Suppressor macrophage treated with lipopolysaccharide for 1 hour (primary cell): ENCODE measurements at places on chromosomes 5 and 9.
A peak's percentile ranks its signal among the peaks of the same experiment; 100 is the strongest.

DNA sequence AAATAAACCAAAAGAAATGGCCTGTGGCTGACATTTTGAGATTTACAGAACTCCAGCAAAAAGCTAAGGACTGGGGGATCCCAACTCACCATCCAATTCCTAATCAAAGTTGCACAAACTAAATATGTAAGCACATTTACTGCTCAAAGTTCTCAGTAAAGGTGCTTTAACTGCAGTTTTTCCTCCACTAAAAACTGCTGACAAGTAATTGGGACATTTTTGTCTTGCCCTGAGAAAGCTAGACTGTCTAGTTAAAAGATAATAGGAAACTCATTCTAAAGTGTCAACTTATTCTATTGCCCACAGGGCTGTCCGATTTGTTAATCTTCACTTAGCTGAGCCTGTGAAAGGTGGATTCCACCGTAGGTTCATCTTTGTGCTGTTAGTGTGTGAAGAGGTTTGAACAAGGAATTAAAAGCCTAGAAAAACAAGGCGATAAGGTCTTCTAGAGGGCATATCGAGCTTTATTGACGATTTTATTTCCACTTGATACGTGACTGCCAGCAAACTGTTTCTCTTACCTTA is 1.0 kb downstream of the DOCK8 start:
- DNase-seq: no peak

DNA sequence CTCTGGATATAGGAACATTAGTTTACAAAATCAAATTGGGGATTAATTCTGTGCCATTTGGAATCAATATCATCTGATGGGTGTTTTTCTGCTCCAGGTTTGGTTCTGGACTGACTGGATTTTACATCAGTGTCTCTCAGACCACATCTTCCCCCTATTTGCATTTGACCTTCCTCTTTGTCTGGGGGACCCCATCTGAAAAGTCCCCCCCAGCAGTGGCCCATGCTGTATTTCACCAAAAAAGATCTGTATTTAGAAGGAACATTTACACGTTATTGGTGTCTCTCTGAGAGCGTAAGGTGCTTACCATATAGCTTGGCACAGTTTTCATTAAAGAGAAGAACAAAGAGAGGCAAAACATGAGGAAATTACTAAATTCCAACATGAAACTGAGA is 215.6 kb upstream of the CLINT1 start:
- DNase-seq: no peak

- DNase-seq: peak; percentile 33
Observed at GRCh38 chr9:31210978-31211570, 1173.4 kb upstream of the ACO1 start.

- DNase-seq: peak; percentile 88
Observed at GRCh38 chr5:112208699-112209615, 210.1 kb downstream of the EPB41L4A start.

- DNase-seq: no peak
Observed at GRCh38 chr5:147485814-147486213, 24.1 kb downstream of the DPYSL3 start.

GRCh38 chr9:137453643-137454081 is 5.5 kb downstream of the NSMF start:
- DNase-seq: peak; percentile 78

GRCh38 chr5:3701694-3702093 is 106.1 kb downstream of the IRX1 start:
- DNase-seq: no peak

DNA sequence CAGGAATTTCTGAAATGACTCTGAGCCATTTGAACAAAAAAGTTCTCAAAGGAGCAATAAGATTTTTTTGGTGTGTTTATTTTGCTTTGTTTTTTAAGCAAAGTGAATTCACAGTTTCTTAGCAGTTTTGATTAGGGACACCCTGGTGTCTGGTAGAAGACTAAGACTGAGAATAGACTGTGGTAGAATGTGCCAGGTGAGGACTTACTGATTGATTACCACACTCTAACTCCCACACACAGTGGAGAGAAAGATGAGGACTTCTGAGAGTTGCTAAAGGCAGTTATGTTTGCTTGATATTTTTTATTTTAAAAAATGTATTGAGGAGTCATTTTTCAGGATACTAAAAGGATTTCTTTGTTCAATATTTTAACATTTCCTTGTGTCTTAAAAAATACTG is 175.1 kb downstream of the CD180 start:
- no peak for DNase-seq

- no peak for DNase-seq
Observed at GRCh38 chr5:69329905-69330489, 2.6 kb downstream of the CCDC125 start.
